ENCODE measurements at places on chromosomes 7 and 10.

DNA sequence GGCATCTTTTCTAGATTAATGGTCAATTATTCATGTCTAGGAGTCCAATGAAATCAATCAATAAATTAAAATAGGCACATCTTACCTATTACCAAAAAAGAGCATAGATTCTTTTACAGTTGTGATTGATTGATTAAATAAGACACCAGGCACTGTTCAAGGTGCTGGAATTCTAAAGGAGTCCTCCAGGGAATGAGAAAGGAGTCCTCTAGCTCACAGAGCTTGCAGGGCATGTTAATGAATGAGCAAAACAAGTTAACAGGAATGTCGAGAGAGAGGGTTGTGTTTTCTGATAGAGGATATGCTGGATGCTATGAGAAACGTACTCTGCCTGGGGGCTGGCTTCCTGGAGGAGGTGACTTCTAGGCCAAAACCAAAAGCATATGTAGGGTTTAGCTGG lies 191.4 kb downstream of the BMPER start:
- no peak for DNase-seq

DNA sequence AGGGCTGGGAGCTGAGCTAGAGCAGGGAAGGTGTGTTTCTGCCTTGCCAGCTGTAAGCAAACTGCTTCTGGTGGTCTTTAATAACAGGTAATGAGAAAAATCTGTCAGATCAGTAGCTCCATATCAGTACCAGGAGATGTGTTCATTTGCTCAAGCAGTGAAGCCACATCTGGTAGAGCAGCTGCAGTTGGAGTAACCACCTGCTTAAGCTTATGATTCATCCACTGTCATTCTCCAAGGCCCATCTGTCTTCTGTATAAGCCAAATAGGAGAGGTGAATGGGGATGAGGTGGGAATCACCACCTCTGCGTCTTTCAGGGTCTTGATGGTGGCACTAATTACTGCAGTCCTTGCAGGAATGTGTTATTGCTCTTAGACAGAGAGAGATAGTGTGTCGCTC lies 18.4 kb upstream of the COBL start:
- DNase-seq = no peak

DNA sequence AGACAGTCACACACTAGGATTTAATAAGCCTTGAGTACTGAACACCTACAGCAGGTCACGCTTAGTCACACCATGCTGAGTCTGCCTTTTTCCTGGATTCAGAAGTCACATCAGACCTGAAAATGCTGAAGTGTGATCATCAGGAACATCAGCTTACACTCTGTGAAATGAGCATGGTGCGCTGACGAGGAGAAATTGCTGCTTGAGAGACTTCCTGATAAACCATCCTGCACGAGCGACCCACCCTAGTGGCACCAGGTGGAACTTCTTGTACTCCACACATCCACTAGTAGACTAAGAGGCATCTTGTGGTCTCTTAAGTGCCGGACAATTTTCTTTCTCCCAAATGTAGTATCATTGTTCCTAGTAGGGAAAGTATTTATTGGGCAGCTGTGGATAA lies 51.8 kb upstream of the MRLN start:
- DNase-seq = peak; percentile 32

- DNase-seq = no peak
Measured at GRCh38 chr10:35307297-35307696, 29.0 kb upstream of the CCNY start.

GRCh38 chr10:121911421-121911697 lies 16.5 kb downstream of the ATE1 start:
- DNase-seq = no peak

DNA sequence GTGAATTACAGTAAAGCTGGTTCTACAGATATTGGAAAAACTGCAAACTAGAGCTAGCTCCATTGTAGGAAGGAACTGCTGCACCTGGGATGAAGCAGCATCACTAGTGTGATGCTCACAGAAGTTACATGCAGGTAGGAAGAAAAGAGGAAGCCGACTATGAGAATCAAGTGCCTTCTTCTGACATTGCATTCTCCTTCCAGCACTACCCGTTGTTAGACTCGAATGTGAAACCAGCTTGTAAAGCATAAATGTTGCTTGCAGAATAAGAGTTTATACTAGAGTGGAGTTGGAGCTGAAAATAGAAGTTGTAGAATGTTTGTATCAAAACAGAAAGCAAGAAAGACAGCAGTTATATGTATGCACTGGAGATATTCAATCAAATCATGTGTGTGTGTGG lies 49.9 kb downstream of the TRIM24 start:
- no peak for DNase-seq

- DNase-seq = no peak
Measured at GRCh38 chr7:133431134-133431724, 178.4 kb downstream of the EXOC4 start.

DNA sequence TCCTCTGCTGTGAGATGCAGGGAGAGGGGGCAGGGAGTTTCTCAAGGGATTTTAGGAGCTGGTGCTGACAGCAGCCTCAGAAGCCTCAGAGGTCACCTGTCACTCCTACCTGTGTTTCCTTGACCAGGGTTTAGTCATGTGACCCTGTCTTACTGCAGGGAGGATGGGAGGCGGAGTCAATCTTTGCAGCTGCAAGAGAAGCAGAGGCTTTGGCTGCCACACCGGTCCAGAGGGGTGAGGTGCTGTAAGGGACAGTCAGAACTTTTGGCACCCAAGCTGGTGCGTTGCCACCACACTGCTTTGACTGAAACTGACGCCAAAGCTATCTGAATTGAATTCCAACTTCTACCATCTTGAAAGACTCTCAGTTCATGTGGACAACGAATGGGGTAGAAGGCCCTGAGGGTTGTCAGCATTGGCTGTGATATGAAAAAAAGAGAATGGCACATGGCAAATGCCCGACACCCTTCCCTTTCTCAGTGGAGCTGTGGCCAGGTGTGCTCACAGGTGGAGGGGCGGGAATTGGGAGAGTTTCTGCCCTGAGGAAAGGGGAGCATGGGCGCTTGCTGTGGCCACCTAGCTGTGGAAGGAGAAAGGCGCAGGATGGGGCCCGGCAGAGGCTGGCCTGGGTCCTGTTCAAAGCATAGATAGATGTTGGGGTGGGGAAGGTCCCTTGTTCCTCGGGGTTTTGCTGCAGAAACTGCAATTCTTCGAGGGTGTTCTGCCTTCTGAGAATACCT lies 69.3 kb downstream of the ARHGAP22 start:
- no peak for DNase-seq

GRCh38 chr10:6194311-6194710 lies 8.4 kb upstream of the PFKFB3 start:
- DNase-seq = no peak

- peak; percentile 78 for DNase-seq
Measured at GRCh38 chr7:128783143-128783861, 7.7 kb upstream of the OPN1SW start.

GRCh38 chr10:11145495-11145855 lies 127.8 kb downstream of the CELF2 start:
- no peak for DNase-seq

- peak; percentile 34 for DNase-seq
Measured at GRCh38 chr7:34497153-34497777, 160.8 kb upstream of the NPSR1 start.

GRCh38 chr10:124701881-124702656 lies 42.1 kb downstream of the FAM53B start:
- DNase-seq = no peak

DNA sequence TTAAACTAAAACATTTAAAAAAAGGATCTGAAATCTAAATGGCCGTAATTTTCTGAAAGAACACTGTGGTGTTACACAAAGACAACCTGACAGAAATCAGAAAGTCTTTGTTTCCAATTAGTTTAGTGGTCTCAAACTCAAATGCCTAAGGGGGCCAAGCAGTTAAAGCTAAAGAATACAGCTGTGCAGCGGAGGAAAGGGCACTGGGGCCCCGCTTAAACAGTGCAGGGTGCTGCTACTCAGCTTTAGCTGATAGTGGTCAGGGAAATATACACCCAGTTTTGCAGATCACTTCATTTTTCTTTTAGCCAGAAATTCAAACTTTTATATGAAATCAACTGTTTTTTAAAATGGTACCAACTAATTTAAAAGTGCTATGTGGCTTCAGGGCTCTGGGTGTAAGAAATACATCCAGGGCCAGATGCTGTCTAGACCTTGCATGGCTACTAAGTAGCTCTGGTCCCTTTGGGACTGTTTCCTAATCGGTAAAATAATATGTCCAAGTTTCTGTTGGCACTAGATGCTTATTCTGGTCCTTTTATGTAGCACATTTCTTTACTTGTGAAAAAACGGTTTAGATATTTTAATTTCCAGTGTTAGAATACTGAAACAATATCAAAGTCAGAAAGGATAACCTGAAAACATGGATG lies 161.8 kb upstream of the LAMB4 start:
- no peak for DNase-seq

DNA sequence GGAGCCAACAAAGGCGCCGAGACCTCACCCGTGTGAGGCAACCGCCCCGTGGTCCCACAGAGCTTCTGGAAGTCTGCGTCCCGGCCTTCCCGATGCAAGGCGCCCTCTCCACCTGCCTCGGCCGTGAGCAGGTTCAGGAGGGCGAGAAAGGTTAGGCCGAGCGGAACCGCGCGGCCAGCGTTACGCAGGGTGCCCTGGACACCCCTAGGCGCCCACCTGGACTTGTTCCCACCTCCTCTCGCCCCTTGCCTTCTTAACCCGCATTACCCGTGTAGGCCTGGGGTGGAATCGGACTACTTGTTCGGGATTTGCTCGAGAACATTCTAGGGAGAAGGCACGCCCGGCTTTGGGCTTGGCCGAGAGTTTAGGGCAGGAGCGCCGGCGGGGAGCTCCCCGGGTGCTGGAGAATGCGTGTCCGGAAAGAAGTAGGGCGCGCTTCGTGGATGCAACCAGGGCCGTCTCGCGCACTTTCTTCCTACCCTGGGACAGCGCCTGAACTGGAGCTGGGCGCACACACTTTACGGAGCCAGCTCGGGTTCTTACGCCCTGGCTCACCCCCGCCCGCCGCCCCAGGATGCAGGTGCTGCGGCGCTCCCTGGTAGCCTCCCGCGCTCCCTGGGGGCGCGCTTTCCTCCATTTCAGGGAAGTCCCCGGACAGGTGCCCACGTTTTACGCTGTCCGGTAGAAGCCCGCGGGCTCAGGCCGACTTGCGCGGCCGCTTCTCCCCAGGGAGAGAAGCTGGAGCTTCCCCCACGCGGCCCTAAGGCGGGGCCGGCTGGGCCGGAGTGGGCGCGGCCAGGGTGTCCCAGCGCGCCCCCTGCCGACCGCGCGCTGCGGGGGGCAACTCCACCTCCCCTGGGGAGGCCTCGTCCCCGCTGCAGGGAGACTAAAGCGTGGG lies 74.5 kb downstream of the INSIG1 start:
- no peak for DNase-seq

- DNase-seq = no peak
Measured at GRCh38 chr10:73522263-73522662, 26.4 kb upstream of the PPP3CB start.

DNA sequence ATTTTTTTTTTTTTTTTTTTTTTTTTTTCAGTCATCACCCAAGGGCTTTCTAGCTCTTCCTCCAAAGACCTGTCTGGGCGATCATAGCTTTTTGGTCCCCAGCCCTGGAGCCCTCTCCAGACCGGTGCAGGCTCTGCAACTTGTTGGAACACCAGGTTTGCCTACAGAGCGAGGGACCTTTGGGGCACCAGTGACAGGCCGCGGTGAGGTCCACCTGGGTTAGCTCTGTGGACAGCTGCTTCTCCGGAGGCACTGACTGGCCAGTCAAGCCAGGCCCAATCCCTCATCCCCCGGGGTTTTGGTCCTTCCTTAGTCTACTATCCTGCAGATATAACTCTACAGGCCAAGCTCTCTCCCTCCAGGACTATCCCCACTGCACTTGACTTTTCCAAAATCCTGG lies 86.8 kb upstream of the SMNDC1 start:
- no peak for DNase-seq

DNA sequence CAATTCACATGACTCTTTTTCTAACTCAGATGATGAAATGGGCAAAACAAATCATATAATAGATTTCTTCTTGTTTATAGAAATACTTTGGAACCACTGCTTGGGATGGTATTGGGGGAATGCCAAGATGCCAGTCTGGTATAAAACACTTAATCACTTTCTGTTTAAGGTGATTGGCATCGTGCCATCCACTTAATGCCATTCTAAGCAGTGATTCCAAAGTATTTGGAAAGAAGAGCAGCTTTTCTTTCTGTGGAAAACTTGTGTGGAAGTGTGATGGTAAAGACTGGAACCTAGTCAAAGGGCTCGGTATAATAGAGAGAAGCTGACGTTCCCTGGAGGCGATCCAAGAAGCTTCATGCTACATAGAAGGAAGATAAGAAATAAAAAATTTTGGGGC lies 120.6 kb downstream of the TMEM26 start:
- no peak for DNase-seq

DNA sequence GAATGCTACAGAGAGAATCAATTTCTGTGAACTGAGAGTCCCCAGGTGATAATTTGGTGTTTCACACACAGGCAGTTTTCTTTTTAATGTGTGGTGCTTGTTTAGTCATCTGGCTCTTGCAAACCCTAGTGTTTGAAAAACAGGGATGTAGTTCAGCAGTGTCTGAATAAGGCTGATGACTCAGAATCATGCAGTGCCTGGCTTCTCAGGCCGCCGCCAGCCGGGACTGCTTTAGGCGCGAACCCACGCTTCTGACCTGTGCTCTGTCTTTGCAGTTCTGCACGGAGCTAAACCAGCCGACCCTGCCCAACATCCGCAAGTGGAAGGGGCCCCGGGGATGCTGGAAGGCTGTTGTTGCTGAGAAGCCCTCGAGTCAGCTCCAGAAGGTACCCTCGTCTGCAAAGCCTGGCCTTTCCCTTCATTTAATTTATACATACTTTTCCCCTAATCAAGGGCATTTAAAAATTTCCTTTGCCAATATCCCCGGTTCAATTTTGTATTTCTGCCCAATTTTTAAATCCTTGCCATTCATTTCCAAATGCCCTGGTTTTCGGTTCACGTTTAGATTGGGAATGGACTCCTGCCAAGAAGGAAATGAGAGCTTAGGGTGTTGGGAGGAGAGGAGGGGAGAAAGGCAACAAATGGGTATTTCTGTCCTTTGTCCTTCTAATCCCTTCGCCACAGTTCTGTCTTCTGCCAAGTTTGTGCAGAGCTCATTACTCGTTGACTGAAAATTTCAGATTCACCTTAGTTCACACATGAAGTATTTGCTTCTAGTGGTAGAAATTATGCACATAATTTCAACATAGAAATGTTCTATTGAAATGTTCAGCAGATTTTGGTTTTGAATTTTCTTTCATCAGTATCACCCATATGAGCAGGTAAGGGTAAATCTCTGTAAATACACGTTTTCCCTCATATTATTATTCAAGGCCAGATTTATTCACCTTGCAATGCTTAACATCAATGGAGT lies 108.5 kb upstream of the ANLN start:
- no peak for DNase-seq

DNA sequence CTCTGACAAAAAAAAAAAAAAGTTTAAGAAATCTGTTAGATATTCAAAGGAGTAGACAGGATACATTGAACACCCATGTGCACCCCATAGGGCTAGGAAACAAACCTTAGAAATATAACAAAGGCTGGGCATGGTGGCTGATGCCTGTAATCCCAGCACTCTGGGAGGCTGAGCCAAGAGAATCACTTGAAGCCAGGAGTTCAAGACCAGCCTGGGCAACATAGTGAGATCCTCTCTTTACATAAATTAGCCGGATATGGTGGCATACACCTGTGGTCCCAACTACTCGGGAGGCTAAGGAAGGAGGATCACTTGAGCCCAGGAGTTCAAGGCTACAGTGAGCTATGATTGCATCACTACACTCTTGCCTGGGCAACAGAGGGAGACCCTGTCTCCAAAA lies 15.3 kb downstream of the CLIP2 start:
- DNase-seq = no peak

- no peak for DNase-seq
Measured at GRCh38 chr10:102859911-102860310, 5.9 kb downstream of the BORCS7 start.

- DNase-seq = no peak
Measured at GRCh38 chr7:150325110-150325611, 1.8 kb upstream of the ACTR3C start.

Data from HEK293T (cell line).